ENCODE measurements at places on chromosomes 3 and 15.
A peak's percentile ranks its signal among the peaks of the same experiment; 100 is the strongest.

DNA sequence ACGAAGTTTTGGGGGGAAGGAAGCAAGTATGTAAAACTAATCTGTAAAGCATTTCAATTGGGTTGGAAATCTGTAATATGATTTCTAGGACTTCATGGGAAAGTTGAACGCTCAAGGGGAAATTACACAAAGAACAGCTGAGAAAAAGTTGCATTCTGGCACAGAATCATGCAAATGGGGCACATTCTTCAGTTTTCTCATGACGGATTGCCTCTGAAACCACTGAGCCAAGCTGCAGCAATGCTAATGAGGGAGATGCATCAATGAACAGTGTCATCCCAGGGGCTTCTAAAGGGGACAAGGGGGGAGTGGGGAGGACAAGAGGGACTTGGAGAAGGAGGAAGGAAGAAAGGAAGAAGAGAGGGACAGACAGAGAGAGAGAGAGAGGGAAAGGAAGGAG lies 291.4 kb upstream of the ATP11B start:
- no peak for DNase-seq

GRCh38 chr3:171778493-171778892 lies 31.8 kb downstream of the PLD1 start:
- DNase-seq, result no peak

GRCh38 chr3:33637482-33637881 lies 80.6 kb downstream of the CLASP2 start:
- DNase-seq, result no peak

GRCh38 chr3:126680667-126681055 lies 23.4 kb upstream of the CHCHD6 start:
- no peak for DNase-seq

DNA sequence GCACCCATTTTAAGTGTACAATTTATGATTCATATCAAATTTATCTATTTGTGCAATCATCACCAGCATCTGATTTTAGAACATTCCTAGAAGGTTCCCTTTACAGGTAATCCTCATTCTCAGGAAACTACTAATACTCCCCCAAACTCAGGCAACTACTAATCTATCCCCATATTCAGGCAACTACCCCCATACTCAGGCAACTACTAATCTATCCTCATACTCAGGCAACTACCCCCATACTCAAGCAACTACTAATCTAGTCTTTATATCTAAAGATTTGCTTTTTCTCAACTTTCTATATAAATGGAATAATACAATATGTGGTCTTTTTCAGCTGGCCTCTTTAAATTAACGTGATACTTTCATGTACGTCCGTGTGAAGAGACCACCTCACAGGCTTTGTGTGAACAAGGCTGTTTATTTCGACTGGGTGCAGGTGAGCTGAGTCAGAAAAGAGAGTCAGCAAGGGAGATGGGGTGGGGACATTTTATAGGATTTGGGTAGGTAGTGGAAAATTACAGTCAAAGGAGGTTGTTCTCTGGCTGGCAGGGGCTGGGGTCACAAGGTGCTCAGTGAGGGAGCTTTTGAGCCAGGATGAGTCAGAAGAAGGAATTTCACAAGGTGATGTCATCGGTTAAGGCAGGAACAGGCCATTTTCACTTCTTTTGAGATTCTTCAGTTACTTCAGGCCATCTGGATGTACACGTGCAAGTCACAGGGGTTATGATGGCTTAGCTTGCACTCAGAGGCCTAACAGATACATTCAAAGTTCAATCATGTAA lies 1444.5 kb upstream of the CADM2 start:
- DNase-seq, result no peak

DNA sequence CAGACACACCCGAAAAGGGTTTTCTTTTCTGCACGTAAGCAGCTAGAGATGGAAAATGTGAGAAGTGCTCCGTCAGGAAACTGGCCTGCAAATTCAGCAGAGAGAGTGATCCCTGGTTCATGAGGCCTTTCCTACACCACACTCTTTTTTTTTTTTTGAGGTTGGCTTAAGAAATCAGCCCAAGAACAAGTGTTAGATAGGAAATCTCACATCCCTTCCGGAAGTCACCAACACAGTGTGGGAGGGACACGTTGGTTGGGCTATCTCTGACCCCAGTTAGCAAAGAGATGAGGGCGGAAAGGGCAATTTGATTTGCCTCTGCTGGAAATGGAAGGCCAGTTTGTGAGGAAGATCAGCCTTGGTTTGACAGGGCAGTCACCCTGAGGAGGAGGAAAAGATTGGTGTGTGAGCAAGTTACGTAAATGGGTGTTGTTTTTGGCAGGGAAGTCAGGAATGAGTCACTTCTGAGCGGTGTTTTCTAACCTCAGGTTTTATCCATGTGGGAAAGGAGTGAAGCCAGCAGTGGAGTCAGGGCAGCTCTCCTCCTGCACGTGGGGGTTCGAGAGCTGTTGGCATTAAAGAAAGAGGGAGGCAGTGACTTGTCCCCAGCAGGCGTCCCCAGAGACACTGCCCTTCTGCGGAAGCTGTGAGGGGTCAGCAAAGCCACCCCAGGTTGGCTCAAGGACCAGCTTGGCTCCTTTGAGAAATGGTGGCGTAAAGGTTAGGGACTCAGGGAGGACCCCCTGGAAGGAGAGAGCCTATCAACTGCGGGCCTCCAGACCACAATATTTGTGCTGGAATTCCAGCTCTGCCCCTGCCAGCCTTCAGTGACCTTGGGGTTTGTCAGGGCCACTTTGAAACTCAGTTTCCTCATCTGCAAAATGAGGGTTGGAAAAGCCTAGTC lies 237.6 kb upstream of the BHLHE40 start:
- DNase-seq, result no peak

- DNase-seq, result no peak
Observed at GRCh38 chr3:169748670-169749069, 16.2 kb downstream of the TERC start.

DNA sequence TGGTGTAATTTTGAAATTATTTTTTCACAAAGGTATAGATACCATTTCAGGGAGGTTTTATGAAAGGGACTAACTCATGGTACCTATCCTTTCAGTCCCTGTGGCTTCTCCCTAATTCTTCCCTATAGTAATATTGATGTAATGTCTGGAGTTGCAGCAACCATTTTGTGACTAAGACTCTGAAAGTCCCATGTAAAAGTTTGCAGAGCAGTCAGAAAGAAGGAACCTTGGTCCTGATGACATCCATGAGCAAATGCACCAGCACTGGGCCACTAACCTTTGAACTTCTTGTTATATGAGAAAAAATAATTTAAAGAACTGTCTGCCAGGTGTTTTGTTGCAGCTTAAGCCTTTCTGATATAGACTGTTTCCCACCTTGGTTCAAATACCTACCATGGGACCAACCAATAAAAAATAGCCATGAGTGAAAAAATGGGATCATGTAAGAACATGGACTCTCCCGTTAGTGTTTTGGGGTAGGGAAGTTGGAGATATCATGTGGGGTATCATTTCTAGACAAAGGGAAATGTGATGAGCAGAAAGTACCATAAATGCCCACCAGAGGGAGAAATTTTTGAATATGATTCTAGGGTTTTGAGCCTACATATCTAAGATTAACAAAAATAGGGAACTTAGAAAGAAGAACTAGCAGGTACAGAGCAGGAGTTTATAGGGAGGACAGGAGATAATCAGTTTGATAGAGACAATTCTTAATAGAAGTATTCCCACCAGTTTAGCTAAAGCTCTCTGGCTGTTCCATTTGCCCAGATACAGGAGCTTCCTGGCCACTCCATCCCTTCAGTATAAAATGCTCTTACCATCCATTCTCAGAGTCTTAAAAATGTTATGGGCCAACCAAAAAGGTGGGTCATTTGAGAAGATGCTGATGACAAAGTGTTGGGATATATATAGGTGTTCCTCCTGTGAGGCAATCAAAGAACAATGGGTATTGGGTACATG lies 3.4 kb upstream of the CPOX start:
- DNase-seq, result peak; percentile 56

GRCh38 chr15:32669896-32670611 lies 28.5 kb downstream of the SCG5 start:
- DNase-seq, result no peak

- no peak for DNase-seq
Observed at GRCh38 chr3:132519914-132520313, 77.2 kb upstream of the ACKR4 start.
